ENCODE measurements at places on chromosomes 3 and 15.

DNA sequence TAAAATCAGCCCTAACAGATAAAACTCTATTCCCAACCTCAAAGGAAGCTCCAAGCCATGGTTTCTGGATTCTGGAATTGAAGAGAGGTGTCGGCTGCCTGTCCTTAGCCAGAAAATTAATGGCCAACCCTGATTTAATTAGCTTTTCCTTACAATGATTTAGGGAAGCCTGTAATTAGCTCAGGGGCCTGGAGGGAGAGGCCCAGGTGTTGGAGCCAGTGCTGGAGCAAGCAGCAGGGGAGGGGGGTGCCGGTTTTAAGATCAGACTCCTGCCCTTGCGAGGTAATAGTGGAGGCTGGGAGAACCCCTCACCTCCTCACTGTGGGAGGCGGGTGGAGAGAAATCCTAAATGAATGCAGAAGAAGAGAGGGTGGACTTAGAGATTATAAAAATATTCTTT is 14.7 kb upstream of the ATP2B2 start:
- no peak for DNase-seq

DNA sequence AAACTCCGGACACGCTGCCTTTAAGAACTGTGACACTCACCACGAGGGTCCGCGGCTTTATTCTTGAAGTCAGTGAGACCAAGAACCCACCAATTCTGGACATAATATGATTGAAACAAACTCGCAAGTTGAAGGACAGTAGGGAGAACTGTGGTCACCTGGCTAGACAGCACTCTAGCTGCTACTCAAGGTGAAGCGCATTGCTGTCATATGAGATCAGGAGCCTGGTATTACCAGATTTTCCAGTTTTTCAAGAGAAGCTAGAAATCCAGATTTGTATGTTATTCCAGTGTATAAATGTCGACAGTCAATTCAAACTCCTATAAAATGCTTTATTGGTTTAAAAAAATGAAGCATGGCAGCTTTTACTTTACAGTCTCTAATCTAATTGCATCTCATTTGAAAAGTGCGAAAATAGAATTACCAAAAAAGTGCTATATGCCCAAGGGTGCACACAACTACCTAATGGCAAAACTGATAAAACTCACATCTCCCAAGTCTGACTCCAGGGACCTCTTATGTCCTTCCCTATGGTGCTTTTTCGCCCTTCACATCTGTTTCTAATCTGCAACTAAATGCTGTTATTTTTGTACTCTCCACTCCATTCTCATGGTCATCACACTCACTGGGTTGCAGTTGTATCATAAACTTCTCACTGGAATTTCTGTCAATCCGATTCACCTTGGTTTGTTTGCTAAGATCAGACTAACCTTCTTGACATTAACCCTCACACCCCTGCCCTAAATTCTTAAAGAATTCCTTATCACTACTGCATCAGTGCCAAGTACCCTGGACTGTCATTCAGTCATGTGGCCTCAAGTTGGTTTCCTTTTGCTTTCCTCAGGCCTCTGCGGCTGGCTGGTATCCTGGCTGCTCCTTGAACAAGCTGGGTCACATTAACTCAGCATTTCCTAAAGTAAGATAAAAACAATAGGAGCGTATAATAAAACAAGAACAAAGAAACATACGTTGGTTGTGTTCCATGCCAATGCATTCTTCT is 31.5 kb upstream of the ARHGEF26 start:
- DNase-seq = no peak

DNA sequence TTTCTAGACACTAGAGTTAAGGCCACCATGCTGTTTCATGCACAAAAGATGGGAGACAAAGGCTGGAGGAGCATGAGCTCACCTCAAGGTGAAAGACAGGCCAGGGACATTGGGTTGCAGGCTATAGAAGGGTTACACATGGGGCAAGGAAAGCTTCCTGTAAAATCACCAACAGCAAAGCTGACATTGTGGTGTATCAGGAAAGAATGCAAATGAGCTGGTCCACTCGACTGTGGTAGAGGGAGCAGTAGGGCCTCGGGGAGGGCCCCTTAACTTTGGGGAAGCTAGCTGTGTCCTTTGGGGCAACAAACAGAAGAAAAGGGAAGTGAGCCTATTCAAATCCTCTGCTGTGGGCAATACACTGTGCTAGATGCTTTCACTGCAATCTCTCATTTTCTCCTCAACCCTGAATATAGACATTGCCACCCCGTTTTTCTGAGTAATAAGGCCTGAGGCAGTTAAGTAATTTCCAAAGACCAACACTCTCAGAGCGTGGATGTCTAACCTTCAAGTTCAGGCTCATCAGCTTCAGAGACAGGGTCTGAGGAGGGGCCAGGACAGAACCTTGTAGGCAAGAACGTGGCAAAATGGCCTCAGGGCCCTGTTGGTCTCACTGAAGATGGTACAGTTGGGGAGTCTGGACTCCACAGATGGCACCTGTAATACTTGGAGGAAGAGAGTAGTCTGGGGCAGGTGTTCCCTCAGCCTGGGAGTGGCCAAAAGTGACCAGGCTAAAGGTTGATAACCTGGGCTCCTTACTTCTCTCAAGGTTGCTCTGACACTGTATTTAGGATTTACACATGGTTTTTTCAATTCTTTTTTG is 24.1 kb downstream of the CX3CR1 start:
- DNase-seq = no peak

GRCh38 chr15:74320352-74321247 is 46.8 kb downstream of the CYP11A1 start:
- DNase-seq = peak; percentile 70

DNA sequence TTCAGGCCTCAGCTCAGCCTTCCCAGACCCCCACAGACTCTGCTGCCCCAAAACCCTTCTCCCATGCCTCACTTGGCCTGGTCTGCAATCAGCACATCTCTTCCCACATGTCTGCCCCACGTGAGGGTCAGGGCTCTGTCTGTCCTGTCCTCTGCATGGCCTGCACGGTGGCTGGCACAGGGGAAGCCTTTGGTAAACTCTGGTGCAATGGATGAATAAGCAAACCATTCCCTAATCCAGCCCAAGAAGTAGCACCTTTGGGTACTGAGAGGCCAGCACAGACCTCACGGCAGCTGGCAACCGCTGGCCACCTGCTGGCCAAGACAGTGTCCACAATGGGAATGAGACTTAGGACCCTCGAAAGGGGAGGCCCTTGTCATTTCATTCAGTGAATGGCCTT is 27.7 kb downstream of the ABTB1 start:
- DNase-seq = no peak

- DNase-seq = no peak
Measured at GRCh38 chr3:186162221-186162620, 53.3 kb upstream of the ETV5 start.

DNA sequence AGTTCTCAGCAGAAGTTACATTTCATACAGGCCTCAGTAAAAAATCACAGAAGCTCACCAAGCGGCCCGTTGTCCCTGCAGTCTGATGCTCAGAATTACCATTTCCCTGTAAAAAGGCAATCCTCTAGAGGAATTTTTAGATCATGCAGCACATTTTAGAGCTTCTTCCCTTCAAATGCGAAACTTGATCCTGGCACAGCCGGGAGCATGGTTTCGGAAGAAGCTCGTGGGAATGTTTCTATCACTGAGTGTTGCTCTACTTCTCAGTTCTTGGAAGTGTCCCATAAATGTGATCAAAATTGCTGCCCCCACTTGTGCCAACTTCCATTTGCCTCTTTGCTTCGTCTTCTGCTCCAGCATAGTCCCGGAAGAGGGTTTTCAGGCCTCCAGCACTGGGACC is 3.8 kb upstream of the H1-8 start:
- no peak for DNase-seq

GRCh38 chr15:75843678-75844581 is 683 bp downstream of the UBE2Q2 start:
- peak; percentile 79 for DNase-seq

DNA sequence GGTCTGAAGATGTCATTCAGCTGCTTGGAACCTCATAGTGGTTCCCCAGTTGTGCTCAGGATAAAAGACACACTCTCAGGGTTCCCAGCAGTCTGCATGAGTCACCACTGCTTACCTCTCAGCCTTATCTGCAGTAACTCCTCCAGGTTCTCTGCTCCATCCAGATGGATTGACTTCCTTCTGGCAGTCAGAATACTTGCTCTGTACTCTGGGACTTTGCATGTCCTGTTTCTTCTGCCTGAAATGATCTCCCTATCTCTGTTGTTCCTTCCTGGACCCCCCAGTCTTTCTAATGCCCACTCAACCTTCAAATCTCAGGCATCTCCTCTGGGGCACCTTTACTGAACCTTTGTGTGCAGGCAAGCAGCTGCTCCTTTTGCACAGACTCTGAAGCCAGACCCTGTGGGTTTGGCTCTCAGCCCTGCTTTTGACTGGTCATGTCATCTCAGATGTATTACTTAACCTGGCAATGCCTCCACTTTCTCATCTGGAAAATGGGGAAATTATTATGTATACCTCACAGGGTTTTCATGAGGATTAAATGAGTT is 38.4 kb downstream of the ITPR1 start:
- DNase-seq = no peak

DNA sequence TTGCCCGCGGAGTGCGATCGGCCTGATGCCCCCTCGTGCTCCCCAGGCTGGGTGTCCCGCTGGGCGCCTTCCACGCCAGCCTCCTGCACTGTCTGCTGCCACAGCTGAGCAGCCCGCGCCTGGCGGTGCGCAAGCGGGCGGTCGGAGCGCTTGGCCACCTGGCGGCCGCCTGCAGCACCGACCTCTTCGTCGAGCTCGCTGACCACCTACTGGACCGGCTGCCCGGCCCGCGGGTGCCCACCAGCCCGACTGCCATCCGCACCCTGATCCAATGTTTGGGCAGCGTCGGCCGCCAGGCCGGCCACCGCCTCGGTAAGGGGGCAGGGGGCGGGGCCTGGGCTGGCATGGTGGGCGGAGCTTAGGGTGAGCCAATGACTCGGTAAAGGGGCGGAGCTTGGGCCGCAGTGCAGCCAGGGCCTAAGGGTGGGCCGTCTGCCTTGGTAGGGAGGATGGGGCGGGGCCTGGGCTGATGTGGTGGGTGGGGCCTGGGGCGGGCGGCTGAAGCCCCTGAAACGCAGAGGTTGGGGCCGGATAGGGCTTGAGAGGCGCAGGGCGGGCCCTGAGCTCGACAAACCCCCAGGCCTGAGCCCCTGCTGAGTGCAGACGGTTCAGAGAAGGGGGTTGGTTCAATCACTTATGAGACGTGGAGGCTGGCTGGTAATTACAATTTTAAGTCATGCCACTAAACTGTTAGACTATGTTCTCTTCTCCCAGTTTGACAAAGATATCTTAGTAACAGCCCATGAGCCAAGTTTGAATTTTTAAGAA is 13.7 kb downstream of the CAND2 start:
- DNase-seq = peak; percentile 97

- no peak for DNase-seq
Measured at GRCh38 chr15:49178497-49178896, 8.4 kb downstream of the GALK2 start.

GRCh38 chr3:175571096-175571495 is 712.0 kb downstream of the NAALADL2 start:
- no peak for DNase-seq
